ENCODE measurements at places on chromosomes 13 and 19.
A peak's percentile ranks its signal among the peaks of the same experiment; 100 is the strongest.

GRCh38 chr19:15437355-15438123 is 12.2 kb downstream of the WIZ start:
- DNase-seq = no peak

DNA sequence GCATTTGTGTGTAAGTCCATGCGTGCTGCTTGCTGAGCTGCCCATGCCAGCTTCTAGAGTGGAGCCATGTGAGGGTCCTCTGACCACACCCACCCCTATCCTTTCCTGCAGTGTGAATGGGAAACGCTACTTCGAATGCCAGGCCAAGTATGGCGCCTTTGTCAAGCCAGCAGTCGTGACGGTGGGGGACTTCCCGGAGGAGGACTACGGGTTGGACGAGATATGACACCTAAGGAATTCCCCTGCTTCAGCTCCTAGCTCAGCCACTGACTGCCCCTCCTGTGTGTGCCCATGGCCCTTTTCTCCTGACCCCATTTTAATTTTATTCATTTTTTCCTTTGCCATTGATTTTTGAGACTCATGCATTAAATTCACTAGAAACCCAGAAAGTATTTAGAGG is 10.3 kb downstream of the TBCB start:
- no peak for DNase-seq

DNA sequence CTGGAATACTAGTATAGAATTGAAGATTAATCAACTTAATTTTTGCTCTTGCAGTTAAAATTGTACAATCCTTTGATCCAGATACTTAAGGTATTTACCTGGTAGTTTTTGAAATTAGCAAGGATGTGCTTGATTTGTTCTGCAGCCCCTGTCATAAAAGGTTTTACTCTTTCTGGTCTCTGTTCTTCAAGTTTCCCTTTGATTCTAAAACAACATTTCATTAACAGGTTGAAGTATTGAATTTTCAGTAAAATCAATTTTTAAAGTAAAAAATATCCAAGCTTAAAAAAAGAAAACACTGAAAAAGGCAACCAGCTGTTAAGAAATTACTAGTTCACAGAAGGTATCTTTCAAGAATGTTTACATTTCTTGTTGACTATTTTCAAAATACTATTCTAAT is 1.6 kb downstream of the TPT1 start:
- DNase-seq = no peak

DNA sequence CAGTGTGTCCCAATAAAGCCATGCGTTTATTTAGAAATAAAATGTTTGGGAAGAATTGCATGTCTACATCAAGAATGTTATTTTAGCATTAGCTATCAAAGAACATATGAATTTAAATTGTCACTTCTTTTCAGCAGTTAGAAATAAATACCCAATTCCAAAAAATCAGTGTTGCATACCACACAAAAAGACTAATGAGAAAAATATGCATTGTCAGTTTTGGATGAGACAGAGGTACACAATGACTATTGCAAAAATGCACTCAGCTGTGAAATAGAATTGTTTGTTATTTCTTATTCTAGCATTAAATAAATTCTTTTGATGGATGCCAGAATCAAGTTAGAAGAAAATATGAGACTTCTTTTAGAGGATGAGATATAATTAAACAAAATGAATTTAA is 833.9 kb downstream of the SLITRK1 start:
- DNase-seq = peak; percentile 24

DNA sequence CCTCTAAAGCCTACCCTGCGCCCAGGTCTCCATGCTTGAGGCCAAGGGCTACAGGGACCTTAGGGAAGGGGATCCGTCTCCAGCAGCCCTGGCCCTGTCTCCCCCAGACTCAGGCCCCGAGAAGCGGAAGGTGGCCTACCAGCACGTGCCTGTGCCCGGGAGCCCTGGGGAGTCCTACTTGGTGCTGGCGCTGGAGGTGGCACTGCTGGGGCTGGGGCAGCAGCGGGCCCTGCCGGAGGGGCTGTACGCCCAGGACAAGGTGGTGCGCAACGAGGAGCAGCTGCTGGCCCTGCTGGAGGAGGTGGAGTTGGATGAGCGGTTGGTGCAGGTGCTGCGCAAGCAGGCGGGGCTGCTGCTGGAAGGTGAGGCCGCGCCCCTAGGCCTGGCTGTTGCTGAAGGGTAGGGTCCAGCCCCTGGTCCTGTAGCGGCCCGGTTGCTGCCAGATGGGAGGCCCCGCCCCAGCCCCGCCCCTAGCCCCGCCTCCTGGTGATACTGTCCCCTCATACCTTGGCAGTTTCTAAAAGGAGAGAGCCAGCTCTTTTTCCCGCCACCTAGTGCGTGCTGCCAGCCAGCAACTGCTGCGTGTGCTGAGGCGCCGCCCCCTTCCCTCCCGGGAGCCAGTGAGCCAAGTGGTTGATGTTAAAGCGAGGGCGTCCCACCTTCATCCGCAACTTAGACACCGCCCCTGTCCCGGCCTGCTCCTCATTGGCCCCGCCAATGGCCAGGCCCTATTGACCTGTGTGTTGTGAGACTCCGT is 22.6 kb downstream of the ZSWIM4 start:
- no peak for DNase-seq

DNA sequence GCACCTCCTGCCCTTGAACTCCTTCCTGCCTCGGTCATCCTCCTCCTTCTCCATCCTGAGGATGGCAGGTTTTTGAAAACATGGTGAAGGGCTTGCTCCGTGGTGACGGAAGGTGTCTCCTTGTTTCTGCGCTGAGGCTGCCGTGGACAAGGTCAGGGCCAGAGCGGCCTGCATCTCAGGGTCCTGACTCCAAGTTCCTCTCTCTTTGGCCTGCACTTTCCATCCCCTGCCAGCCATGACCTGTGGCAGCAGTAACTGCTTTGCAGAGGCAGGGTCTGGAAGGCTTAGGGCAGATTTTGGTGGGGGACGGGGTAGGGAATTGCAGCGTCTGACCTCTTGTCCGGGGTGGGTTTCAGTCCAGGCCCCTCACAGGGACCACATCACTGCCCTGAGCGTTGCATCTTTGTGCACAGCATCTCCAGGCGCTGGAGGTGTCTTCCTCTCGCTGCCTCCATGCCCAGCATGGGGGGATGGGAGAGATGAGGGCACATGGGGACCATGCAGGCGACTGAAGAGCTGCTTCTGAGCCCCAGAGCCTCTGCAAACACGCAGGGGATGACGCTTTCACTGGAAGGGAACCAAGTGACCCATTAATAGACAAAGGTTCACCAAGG is 216.8 kb downstream of the TEX29 start:
- DNase-seq = no peak

GRCh38 chr13:66128201-66128600 is 1101.9 kb downstream of the PCDH9 start:
- DNase-seq = no peak

DNA sequence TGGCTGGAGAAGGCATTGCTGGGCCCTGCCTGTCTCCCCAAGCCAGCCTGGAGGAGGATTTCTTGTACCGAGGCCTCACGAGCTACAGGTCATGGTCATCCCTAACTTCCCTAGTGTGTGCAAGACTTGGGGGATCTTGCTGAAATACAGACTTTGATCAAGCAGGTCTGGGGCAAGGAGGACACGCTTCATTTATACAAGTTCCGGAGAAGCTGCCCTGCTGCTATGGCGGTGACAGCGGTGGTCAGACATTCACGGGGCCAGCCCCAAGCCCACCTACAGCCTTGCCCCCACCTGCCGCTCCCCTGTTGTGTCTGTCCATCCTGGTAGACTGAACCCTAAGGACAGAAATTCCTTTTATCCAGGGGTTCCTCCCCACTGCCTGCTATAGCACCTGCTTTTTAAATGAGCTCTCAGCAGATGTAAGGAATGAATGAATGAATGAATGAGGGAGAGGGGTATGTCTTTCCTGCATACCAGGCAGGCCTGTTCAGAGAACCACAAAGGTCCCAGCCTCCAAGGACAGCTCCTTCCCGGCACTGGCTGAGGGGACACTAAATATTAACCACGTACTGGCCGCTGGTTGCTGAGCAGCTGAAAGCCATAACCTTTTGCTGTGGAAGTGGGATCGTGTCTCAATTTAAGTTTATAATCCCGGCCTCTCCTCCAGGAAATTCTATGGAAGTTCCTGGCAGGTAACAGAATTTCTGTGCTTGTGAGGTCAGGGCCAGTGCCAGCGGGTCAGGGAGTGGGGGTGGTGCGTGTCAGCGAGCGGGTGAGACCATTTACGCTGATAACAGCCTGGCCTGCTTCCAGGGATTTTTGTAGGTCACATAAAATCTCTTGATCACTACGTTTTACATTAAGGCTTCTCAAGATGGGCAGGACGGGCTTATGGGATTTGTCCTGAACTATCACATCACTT is 27.1 kb downstream of the TSSK6 start:
- no peak for DNase-seq

DNA sequence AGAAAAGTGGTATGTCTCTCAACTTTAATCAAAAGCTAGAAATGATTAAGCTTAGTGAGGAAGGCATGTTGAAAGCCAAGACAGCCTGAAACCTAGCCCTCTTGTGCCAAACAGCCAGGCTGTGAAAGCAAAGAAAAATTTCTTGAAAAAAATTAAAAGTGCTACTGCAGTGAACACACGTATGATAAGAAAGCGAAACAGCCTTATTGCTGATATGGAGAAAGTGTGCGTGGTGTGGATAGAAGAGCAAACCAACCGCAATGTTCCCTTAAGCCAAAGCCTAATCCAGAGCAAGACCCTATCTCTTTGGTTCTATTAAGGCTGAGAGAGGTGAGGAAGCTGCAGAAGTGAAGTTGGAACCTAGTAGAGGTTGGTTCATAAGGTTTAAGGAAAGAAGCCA is 96.4 kb downstream of the ZDHHC20 start:
- DNase-seq = no peak

GRCh38 chr13:114286808-114287207 is 5.4 kb downstream of the UPF3A start:
- DNase-seq = no peak

DNA sequence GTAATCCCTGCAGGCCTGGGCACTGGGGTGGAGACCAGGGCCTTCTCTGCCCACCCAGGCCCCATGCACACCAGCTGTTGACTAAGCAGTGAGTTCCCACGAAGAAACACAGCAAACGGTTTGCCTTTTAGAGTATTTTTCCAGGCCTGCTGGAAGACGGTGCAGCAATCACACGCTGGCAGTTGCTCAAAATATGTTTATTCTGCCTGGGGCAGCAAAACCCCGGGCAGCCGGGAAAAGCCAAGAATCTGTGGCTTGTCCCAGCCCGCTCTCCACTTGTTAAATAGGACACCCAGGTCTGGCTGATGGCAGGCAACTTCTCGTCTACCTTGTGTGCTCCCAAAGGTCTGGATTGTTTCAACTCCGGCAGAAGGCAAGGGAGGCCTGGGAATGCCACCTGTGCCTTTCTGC is 40.8 kb downstream of the GGACT start:
- DNase-seq = no peak

DNA sequence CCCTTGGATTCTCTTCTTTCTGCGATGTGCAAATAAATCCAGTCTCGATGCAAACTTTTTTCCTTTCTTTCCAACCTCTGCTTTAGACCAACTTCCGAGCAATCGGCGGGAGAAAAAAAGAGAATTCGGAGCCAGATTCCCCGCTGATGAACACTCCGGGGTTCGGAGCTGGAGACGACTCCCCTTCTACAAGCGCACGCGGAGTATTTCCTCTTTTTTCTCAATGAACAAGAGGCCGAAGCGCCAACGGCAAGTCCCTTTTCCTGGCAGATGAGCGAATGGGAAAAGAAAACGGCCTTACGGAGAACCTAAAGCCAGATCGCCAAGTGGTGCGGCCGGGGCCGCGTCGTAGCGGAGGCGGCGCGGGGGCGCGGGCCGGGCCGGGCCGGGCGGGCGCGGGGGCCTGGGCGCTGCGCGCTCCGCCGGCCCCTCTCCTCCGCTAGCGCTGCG is 250 bp downstream of the SPRY2 start:
- DNase-seq = peak; percentile 34

DNA sequence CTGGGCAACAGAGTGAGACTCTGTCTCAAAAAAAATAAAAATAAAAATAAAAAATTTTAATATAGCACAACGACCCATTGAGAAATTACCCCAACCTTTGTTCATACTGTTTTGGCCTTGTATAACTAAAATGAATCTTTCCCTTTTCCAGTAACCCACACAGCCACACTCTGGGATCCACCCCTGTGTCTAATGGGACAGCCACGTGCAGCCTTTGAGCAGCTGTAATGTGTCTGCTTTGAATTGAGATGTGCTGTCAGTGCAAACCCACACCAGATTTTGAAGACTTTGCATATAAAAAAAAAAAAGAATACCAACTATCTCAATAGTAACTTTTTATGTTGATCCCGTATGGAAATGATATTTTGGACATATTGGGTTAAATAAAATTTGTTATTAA is 112.7 kb upstream of the UBL3 start:
- DNase-seq = no peak

DNA sequence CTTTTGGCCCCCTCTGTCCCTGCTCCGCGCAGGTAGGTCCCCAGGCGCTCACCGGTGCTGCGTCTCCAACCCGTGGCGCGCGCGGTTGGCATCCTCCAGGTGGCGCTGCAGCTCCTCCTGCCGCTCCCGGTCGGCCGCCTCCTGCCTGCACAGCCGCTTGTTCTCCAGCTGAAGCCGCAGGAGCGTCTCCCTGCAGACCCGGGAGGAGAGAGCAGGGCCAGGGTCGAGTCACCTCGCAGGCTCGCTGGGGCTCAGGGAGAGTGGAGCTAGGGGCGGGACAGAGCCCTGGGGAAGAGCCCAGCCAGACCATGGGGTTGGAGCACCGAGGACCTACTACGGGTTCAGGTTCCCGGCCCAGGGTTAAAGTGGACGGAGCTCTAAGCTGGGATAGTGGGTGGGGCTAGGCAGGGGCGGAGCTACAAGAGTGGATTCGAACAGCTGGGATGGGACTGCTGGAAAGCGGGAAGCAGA is 9.3 kb downstream of the HOOK2 start:
- no peak for DNase-seq

- DNase-seq = no peak
These were observed 21.6 kb upstream of the SIGLEC14 start for GRCh38 chr19:51668216-51668615.

GRCh38 chr13:58655086-58655485 is 1023.5 kb downstream of the PCDH17 start:
- DNase-seq = no peak

DNA sequence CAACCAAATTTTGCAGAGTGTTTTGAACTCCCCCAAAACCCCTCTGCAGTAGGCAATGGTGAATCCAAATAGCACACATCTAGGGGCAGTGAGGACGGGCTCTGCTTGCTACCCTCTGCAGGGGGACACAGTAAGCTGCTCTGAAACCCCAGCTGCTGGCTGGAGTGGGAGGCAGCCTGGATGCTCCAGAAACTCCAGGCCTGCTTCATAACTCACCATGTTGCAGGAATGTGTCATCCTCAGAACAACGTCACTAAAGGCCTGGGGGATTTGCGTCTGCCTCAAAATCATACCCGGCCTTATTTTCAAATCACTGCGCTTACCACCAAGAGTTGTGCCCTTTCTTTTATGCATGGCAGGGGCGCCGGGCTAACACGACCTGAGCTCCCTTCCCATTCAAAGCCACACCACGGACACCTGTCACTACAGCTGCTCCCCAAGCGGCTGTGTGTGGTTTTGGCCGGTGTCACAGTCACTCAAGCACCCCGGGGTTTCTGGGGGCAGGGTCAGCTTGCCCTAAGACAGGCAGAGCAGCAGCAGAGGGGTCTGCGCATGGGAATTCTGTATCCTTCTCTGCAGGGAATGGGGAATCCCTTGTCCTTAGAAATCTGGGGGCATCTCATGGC is 93.9 kb downstream of the TSHZ3 start:
- no peak for DNase-seq
